Stimulated activated CD8-positive, alpha-beta memory T cell treated with anti-CD3 and anti-CD28 coated beads, Interleukin-4, amount 100 ng/mL, for 48 hours (primary cell): ENCODE measurements at places on chromosomes 6 and 20.

DNA sequence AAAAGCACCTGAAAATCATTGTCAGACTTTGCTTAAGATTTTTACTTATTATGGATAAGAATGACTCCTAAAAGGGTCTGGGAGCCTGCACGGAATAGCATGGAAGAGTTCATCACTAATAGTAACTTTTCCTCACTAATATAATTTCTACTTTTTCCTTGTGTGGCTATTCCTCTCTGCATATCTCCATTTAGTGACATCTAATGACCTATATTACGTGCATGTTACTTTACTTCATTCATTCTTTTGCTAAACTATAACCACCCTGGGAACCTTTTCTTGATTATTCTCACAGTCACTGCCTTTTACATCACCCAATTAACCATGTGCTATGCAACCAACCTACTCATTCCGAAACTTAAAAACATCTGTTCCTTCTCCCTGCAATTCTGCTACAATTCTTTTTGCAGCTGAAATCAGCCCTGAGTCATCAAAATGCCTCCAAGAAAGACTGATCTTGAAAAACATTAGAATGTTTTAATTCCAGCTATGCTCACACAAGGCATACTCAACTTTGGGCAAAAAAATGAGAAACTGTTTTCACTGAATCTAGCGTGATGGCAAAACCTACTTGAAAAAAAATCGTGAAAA lies 313.3 kb downstream of the RNGTT start:
- no peak for DNase-seq

DNA sequence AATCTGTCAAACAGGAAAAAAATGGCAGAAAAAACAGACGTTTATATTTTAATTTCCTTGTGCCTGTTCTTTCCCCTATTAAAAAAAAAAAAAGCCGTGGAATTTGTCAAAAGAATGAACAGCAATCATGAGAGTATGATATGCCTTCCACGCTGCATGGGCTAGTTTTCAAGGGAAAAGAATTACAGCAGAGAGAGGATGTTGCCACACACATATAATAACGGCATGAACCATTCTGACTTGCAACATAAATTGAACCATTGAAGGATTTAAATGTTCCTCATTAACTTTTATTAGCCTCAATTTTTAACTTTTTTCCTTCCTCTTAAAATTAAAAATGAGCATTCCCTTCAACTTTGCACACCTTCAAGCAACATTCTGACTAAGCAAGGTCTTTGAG lies 301.8 kb downstream of the FOXC1 start:
- no peak for DNase-seq

DNA sequence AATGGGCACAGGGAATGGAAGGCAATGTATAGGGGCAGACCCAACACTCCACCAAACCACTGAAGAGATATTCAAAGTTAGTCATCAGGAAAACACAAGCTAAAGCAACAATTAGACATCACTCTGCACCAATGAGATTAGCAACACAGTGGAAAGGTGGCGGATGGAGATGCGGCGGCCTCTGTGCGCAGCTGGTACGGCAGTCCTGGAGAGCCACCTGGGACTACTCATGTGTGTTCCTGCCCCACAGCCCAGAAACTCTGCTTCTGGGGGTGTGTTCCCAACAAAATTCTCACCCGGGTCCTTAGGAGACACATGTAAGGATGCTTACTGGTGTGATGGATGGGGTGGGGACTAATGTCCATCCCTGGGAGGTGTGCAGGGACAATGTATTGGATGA lies 82.4 kb downstream of the DHX35 start:
- no peak for DNase-seq

DNA sequence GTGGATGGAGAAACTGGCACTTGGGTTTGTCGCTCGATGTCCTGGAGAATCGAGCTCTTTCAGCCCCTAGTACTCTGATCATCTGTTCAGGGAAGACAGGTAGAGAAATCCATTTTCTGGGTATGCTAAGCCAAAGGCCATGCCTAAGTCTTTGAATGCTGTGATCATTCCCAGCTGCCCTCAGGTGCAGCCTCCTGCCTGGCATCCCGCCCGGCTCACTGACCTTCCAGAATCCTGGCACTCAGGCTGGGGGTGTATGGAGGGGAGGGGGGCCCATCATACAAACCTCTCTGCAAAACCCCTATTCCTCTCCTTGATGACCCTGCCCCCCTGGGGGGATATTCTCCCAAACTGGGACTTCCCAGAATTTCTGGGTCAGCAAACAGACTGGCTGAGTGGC lies 28.6 kb downstream of the C20orf203 start:
- DNase-seq: no peak

DNA sequence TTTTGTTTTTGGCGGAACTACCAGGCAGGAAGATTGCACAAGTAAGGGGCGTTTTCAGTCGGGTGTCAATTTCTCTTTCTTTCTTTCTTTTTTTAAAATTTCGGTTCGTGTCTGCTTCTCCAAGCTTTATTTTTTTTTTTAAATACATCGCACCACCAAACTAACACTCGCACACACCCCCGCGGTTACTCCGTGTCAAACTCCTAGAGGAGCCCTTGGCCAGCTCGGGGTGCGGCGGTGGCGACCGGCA lies 338 bp downstream of the UTRN start:
- DNase-seq: peak; percentile 40

DNA sequence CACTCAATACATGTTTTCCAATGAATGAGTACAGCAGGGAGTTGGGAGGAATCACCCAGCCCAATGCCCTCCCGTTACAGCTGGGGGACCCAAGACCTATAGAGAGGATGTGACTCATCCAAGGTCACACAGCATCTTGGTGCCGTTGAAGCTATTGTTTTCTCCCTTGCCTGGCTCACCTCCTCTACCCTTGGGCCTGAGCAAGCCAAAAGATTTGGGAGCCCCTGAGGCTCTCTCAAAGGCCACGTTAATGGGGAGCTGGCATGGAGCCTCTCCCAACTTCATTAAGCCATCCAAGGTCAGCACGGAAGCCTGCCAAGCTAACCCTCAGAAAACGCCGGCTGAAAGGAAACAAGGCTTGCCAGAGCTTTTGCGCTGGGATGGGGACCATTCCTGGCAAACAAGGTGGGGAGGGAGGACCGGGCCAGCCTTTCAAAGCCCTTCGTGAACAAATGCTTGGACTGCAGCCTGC lies 30.4 kb downstream of the KCNB1 start:
- no peak for DNase-seq

GRCh38 chr6:169289619-169290339 lies 36.1 kb upstream of the THBS2 start:
- no peak for DNase-seq

GRCh38 chr6:139030228-139030963 lies 1.9 kb downstream of the ABRACL start:
- no peak for DNase-seq

GRCh38 chr6:31663126-31663960 lies 1.5 kb downstream of the GPANK1 start:
- no peak for DNase-seq

- DNase-seq: no peak
These were observed 82.8 kb downstream of the ZMYND8 start for GRCh38 chr20:47273591-47274235.

GRCh38 chr6:152380993-152381898 lies 255.9 kb downstream of the SYNE1 start:
- no peak for DNase-seq

DNA sequence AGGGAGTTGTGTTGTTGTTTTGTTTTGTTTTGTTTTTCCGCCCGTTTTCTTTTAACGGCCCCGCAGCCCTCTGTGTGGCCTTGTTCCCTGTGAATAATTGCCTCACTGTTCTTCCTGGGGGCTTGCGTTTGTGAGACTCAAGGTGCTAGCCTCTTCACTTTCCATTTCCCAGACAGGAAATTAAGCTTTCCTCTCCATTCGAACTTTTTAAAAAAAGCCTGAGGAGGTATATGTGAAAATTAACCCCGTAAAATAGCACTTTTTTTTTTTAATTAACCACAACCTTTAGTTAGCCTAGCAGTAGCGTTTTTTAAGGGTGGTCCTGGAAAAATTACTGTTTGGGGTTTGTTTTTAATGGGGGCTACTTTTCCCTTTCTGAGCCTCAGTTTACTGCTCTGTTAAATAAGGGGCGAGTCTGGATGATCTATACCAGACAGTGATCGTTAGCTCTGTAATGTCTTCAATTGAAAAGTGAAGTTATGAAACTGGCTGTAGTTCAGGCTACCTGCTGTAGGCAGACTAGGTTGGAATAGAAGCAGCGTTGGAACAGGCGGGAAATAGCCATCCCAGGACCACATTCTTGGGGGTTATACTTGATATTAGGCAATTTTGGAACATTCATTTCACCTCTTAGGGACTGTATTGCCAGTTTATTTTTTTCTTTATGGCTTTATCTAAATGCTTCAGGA lies 1.7 kb downstream of the STX16 start:
- DNase-seq: no peak

DNA sequence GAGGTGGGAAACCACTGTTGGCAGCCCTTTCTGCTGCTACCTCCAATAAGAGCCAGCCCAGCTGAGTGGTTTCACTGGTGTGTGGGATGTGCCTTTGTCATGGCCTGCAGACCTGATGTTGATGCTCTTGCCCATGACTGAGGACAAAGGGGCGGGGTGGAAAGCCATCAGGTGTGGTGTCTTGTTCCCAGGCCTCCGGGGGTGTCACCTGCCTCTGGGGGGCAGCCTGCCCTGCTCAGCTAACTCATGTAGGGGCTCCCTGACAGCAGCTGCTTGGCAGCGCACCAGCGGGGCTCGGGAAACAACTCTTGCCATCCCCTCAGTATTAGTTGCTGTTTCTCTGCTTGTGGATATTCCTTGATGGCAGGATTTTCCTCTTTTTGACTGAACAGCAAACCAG lies 91.3 kb downstream of the LYRM2 start:
- DNase-seq: no peak

DNA sequence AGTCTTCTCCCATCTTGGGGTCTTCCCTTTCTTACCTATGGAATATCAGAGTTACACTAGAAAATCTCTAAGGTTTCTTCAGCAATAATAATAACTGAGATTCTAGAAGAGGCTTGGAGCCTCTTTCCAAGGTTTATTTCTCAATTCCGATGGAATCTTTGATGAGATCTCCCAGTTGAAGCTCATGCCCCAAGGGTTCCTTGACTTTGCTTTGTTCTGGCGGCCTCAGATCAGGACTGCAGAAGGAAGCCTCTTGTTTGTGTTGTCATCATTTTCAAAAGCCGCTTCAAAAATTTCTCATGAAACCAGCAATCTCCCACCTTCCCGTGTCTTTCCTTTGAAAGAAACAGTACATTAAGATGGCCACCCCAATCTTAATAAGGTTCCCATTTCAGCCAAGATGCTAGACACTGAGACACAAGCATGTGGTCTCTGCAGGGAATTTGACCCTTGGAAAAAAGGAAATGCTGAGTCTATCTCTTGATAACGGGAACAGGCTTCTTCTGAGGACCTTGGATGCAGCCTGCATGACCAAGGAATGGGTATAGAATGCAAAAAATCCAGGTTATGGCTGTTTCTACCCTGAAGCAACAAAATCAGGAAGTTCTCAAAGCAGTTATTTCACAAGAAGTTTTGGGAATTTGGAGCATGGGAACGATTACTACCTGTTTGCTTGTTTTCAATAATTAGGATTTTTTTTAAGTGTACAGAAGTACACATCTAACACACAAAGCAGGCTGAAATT lies 141.6 kb downstream of the CD24 start:
- DNase-seq: no peak

DNA sequence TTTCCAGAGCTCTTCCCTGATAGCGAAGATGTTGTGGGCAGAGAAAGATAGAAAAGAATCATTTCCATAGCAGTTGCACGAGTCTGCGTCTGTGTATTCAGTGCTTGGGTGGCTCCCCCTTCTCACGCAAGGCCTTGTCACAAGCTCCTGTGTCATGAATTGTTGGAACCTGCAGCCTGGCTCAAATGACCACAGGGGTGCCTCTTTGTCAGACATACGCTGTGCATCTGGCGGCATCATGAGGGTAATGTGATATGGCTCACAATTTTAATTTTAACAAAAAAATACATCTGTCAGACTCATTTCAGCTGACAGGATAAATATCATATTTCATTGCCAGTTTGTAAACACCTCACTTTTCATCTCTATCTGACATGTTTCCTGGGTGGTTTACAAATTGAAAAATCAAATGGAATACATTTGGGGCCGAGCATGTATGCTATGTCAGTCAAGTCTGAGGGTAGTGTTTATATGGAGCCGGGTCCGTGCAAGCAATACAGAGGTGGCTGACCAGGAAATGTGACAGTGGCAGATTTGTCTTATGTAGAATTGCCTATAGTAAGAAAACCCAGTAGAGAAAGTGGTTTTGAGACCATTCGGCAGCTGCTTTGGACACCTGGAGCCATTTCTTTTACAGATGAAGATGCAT lies 90.9 kb downstream of the CAP2 start:
- DNase-seq: no peak

DNA sequence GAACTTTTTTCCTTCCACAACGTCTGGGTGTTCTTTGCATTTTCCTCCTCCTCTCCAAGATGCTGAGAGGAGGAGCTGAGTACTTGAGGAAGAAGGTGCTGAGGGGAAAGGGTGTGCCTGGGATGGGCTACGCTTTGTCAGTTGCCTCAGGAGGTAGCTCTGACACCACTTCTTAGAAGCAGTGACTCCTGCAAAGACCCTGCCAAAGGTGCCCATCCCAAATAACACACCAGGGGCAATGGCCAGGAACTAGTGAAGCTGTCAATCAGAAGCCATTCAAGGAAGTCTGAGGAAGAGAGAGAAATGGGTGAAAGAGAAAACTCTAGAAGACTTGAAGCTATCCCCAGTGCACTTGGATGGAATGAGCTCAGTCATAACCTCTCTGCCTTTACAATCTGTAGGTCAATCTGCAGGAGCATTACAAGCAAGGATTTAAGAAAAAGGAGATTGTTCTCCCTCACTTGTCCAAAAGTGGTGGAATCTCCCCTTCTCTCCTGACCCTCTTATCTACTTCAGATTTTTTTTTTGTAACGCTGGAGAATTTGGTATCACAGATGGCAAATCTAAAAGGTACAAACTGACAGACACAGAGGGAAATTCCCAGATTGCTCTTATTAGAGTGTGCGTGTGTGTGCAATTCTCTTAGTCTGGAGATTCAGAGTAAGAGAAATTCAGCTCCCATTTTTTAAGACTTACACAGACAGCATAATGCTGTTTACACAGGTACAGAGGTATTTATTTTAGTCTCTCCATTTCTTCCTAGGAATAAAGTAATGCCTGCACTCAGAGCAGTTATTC lies 242.6 kb downstream of the GMPR start:
- no peak for DNase-seq

- DNase-seq: no peak
These were observed 10.7 kb upstream of the TLDC2 start for GRCh38 chr20:36865076-36865860.

GRCh38 chr20:63136296-63136695 lies 79.6 kb downstream of the YTHDF1 start:
- DNase-seq: no peak

DNA sequence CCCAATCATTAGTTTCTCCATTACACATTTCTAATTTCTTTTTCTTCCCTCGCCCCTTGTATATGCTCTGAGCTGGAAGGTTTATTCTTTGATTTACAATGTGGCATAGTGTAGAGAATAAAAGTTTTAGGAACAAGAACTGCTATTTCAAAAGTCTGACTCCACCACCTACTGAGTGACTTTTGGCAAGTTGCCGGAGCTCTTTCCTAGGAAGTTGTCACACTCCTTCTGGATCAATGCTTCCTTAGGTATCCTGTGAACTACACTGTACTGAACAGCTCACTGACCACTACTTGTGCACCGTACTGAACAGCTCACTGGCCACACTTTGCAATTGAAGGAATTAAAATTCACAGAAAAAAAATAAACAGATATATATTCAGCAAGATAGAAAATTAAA lies 458.2 kb downstream of the FRK start:
- no peak for DNase-seq

GRCh38 chr6:85594197-85594930 lies 706 bp upstream of the SNX14 start:
- no peak for DNase-seq

- DNase-seq: no peak
These were observed 162.7 kb downstream of the KCNQ5 start for GRCh38 chr6:72784581-72784980.
